ENCODE measurements at places on chromosomes 4 and X.

DNA sequence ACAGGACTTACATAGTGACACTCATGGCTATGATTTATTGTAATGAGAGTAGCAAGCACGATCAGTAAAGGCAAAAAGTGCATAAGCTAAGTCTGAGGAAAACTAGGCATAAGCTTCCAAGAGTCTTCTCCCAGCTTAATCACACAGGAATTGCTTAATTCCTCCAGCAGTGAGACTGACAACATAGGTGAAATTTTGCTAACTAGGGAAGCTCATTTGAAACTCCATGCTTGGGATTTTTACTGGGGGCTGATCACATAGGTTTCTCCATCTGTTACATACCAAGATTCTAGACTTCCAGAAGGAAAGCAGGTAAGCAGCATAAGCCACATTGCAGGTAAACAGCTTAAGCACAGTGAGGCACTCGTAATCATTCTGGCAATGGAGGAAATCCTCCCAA lies 71.8 kb upstream of the FHDC1 start:
- H3K4me3 ChIP-seq, result no peak overlapping the region
- H3K27ac ChIP-seq, result no peak overlapping the region
- no peaks in the 10 kb centered on the region for H3K4me1 ChIP-seq
- no peak for DNase-seq
- no peaks in the 10 kb centered on the region for H3K27me3 ChIP-seq
- H3K36me3 ChIP-seq, result peaks cover 27% of the 10 kb centered on the region

DNA sequence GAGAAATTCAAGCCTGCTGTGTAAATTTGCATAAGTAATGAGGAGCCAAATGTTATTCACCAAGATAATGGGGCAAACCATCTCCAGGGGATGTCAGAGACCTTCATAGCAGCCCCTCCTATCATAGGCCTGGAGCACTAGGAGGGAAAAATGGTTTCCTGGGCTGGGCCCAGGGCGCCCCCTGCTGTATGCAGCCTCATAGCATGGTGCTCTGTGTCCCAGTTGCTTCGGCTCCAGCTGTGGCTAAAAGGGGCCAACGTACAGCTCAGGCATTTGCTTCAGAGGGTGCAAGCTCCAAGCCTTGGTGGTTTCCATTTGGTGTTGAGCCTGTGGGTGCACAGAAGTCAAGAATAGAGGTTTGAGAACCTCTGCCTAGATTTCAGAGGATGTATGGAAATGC lies 859.3 kb downstream of the RPA4 start:
- no peak overlapping the region for H3K4me3 ChIP-seq
- no peak for DNase-seq
- H3K36me3 ChIP-seq, result peaks cover 9% of the 10 kb centered on the region
- H3K4me1 ChIP-seq, result no peaks in the 10 kb centered on the region
- no peak overlapping the region for H3K27ac ChIP-seq

GRCh38 chr4:128289523-128290158 lies 2.0 kb upstream of the PGRMC2 start:
- H3K36me3 ChIP-seq, result peaks cover 6% of the 10 kb centered on the region
- no peaks in the 10 kb centered on the region for H3K4me1 ChIP-seq
- H3K27me3 ChIP-seq, result no peaks in the 10 kb centered on the region
- H3K4me3 ChIP-seq, result no peak overlapping the region
- DNase-seq, result no peak

GRCh38 chrX:121886557-121886956 lies 839.1 kb downstream of the GLUD2 start:
- H3K36me3 ChIP-seq, result peaks cover 2% of the 10 kb centered on the region
- no peaks in the 10 kb centered on the region for H3K4me1 ChIP-seq
- no peaks in the 10 kb centered on the region for H3K27me3 ChIP-seq
- DNase-seq, result no peak

DNA sequence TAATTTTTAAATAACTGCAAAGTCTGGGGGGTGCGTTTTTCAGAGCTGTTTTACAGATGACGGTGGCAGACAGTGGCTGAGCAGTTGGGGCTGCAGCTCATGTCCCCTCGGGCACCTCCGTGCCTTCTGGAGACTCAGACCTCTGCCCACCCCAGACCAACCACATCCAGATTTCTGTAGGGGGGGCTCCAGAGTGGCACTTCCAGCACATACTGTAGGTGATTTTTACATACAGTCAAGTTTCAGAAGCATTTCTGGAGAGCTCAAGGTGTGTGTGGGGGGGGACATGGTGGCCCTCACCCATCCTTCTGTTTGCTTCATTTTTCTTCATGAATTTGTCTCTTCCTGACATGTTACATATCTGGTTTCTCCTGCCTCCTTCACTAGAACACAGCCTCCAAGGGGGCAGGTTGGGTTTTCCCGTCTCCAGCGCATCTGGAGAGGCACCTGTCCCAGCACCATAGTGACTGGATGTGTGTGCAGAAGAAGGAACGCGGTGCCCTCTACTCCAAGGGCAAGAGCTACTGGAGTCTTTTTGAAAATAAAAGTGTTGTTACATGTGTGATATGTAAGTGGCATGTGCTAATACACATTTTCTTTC lies 37.5 kb downstream of the TMEM271 start:
- peaks cover 31% of the 10 kb centered on the region for H3K36me3 ChIP-seq
- no peak overlapping the region for H3K4me3 ChIP-seq
- H3K27me3 ChIP-seq, result no peaks in the 10 kb centered on the region
- no peak overlapping the region for H3K27ac ChIP-seq
- H3K4me1 ChIP-seq, result no peaks in the 10 kb centered on the region

GRCh38 chrX:155745792-155746191 lies 133.0 kb upstream of the TMLHE start:
- H3K4me3 ChIP-seq, result no peak overlapping the region
- no peak for DNase-seq
- H3K4me1 ChIP-seq, result no peaks in the 10 kb centered on the region
- H3K27ac ChIP-seq, result no peak overlapping the region
- H3K36me3 ChIP-seq, result peaks cover 5% of the 10 kb centered on the region

GRCh38 chrX:16610121-16610621 lies 39.8 kb upstream of the S100G start:
- no peak overlapping the region for H3K27ac ChIP-seq
- H3K27me3 ChIP-seq, result no peaks in the 10 kb centered on the region
- no peak overlapping the region for H3K4me3 ChIP-seq
- no peak for DNase-seq
- peaks cover 39% of the 10 kb centered on the region for H3K36me3 ChIP-seq
- peaks cover 8% of the 10 kb centered on the region for H3K4me1 ChIP-seq
